NCI-H748 treated with DMSO at 0.1 percent for 48 hours (cell line): ENCODE measurements at places on chromosomes 16 and 17.

DNA sequence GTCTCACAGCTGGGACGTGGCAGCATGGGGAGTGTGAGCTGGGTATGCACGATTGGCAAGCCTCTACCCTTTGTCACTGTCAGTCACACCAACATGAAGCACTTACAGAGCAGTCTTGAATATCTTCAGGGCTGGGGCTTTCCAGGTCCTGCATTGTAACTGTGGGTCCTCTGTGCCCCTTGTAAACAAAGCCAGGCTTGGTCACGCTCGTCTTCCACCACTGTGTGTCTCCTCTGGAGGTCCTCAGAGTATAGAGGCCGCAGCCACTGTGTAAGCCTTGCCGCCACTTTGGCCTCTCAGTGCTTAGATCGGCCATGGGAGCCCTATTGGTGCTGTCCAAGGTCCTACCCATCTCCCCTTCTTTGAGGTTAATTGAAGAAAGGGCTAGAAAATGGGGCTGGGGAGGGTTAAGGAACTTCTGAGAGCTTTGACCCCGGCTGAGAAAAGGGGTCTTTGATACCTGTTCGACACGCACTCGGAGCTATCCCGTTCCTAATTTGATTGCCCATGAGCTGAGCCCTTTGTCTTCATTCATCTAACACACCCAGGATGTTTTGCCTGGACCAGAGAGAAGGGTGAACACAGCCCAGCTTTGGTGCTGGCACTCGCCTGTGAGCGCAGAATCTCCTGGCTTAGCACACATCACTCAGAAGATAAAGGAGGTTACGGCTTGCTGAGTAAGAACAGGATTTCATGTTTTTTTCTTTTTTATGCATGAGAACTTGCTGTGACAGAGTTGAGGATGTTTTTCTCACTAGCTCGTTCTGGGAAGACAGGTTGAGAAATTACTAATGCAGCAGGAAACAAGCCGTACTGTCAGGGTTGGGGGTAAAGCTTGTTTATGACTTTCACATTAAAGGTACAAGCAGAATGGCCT lies 267.9 kb downstream of the CPPED1 start:
- no peak for DNase-seq

GRCh38 chr17:14294876-14295275 lies 6.0 kb upstream of the HS3ST3B1 start:
- no peak for DNase-seq

- DNase-seq, result no peak
These were observed 1.7 kb downstream of the MLST8 start for GRCh38 chr16:2206780-2207433.

DNA sequence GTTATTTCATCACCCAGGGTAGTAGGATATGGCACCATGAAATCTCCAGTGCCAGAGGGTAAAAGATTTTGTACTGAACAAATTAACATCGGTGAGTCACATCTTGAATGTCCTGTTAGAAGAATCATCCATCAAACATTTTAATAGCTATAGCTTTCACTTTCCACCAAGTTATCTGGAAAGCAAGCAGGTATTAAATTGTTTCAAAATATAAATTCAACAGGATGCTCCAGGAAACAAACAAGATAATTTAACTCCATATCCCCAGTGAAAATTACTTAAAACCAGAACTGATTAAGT lies 2.4 kb downstream of the VEZF1 start:
- DNase-seq, result no peak

- no peak for DNase-seq
These were observed 55.7 kb downstream of the CENPV start for GRCh38 chr17:16297367-16298139.

GRCh38 chr17:42347198-42347597 lies 41.0 kb downstream of the STAT3 start:
- DNase-seq, result no peak

DNA sequence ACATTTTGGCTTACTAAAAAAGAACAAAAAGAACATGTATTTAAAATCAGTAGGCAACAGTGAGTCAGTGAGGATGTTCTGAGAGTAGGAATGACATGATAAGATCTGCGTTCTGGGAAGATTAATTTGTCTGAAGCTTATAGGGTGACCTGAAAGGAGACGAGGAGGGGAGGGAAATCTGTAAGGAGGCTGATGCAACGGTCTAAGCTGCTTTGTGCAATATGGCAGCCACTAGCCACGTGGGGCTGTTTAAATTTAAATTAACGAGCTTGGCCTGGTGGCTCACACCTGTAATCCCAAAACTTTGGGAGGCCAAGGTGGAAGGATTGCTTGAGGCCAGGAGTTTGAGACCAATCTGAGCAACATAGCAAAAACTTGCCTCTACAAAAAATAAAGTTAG lies 181.6 kb upstream of the CACNG3 start:
- no peak for DNase-seq

DNA sequence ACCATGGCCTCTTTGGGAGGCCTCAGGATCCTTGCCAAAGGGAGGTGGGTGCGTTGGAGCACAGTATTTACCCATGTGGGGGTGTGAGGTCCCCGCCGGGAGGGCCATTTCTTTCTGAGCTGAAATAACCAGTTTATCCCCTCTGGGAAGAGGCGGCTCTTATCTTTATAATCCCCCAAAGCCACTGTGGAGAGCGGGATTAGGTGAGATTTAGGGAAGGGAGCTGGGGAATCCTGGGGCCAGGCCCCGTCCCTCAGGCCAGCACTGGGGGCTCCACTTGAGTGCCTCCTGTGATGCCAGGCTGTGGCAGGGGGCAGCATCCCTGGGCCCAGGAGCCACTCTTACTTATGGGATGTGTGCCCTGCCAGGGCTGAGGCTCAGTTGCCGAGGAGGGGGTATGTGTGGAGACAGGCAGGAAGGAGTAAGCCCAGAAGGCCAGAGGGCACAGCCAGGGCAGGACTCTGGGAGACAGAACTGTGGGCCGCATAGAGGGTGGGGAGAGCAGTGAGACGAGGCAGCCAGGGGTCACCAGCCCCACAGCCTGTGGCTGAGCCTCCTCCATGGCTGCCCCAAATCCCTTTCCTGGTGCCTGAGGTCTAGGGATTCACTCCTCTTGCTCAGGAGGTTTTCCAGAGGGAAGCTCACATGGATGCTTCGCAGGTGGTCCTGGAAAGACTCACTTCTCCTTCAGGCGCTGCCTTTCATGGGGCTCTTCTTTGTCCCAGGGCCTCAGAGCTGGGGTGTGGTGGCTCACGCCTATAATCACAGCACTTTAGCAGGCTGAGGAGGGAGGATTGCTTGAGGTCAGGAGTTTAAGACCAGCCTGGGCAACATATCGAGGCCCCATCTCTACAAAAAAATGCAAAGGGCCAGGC lies 25.0 kb downstream of the TMEM94 start:
- DNase-seq, result no peak

GRCh38 chr16:27374804-27375425 lies 27.1 kb upstream of the IL21R start:
- peak; percentile 12 for DNase-seq

- no peak for DNase-seq
These were observed 44.0 kb downstream of the UBN1 start for GRCh38 chr16:4891097-4891885.

DNA sequence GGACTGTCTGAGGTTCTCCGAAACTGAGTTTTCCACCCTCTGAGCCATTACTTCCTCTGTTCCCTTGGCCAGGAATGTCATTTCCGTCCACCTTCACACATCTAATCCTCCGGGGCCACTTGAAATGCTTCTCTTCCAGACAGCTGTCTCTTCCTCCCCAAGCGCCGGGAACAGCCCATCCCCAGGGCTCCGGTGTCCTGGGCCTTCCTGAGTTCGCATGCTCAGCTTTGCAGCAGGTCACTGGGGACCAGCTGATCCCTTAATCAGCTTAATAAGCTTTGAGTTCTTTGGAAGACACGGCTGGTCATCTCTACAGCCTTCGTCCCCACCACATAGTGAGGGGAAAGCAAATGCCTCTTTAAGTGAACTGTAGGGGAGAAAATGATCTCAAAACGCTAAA lies 123.4 kb downstream of the DYNLRB2 start:
- DNase-seq, result no peak

DNA sequence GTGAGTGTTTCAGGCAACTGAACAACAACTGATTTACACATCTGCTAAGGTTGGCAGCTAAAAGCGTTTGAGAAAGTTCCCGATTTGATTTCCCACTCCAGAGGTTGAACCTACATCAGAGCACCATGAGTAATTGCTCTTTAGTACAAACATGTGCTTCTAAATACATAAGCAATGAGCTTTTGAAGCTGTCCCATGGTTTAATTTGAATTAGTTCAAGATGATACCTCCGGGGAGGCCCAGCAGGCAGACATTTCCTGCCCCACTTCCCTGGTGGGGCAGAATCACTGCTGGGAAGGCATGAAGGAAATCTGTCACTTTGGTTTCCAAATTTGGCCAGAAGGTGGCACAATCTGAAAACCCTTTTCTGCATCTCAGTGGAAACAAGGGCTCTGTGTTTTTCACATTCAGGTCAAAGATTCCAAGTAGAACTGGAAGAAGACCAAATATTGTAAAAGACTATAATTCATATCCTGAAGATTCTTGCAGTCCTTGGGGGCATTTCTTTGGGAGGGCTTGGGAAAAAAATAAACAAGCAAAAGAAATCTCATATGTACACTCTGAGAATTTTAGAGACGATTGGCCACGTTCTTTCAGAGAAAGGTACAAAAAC lies 176.2 kb upstream of the FAM20A start:
- peak; percentile 64 for DNase-seq

DNA sequence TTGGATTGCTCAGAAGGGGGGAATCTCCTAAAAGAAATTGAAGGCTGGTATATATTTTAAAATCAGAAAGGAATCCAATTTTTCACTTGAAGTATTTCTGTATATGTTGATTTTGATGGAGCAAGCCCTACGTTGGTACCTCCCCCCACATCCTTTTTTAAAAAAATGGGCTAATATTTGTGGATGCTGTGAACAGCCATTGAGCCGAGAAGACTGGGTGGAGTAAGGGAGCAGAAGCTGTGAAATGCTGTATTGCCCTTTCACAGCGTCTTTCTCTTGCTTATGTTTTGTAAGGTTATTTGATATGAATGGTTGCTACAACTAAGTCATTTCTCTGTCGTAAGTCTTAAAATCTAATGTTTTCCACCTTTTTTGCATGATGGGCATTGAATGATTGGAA lies 2.3 kb downstream of the PAFAH1B1 start:
- no peak for DNase-seq

- DNase-seq, result no peak
These were observed 40.7 kb upstream of the ABCA10 start for GRCh38 chr17:69269131-69269998.

DNA sequence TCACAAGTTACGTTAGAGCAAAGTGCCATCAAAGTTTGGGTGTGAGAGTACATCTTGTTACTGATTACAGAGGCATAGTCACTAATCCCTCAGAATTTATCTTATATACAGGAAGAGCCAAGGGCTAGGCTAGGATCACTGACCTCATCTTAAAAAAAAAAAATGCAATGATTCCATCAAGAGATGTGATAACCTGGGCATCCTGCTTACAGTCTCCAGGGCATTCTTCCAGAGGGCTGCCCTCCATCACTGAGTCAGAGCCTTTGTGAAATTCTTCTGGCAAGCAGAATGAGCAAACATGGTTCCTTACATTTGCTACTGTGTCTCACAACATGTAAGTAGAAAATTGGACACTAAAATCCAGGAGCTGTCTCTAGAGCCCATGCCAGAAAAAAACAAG lies 410.6 kb downstream of the ZFHX3 start:
- no peak for DNase-seq

DNA sequence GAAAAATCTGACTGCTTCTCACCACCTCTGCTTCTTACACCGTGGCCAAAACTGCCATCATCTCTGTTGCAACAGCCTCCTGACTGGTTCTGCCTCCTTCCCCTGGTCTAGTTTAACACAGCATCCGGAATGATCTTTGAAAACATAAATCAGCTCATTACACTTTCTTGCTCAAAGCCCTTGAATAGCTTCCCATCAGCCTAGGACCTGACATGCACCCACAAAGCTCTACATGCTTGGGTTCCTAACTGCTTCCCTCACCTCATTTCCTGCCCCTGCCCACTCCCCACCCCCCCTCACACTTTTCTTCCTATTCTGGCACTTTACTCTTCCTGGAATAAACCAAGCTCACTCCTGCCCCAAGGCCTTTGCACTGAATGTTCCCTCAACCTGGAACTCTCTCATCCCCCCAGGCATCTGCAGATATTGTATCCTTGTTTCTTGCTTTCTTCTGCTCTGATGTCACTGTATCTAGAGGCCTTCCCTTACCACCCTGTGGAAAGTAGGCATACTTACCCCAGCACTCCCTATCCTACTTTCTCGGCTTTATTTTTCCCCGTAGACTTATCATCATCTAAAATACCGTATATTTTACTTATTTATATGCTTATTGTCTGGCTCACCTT lies 112.4 kb downstream of the FTO start:
- DNase-seq, result no peak
